ENCODE measurements at places on chromosomes 12 and 14.
A peak's percentile ranks its signal among the peaks of the same experiment; 100 is the strongest.

DNA sequence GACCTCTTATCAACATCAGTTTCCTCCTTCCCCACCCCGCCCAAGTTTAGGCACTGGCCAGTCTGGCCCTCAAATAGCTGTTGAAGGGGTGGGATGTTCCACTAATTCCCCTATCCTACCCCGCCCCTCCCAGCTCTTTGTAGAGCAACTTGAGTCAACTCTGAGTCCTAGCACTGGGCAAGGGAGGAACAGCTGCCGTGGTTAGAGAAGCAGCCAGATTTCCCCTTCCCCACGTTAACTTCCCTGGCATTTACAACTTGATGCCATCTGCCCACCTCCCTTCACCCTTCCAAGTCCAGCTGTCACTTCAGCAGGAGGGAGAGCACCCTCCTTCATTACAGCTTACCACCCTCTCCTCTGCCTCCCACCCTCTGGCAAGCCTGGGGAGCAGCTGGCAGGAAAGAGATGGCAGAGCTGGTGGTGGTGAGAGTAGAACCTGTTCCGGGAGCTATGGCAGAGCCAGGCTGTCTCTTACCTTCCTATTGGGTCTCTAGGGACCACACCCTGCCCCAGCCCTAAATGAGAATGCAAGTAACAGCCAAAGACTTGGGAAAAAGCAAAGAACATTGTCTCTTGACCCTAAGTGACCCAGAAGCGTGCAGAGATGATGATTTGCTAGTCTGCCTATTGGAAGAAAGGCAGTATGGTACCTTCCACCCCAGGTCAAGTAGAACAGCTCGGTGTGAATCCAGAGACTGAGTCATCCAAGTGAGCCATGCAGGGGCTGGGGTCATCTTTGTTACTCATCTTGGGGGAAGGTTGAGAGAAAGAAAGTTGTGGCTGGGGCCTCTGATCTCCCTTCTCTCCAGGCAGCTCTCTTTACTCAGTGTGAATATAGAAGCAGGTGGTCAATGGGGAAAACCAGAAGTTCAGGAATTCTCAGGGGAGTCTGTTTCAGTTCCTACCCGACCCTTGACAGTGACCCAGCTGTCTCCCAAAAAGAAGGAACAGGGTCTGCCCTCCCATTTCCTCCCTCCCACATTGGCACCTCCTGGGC, 1.5 kb downstream of the BLOC1S1 start:
- no peak for DNase-seq

- DNase-seq, result no peak
These were observed 70.7 kb downstream of the SLC8A3 start for GRCh38 chr14:70118064-70118463.

DNA sequence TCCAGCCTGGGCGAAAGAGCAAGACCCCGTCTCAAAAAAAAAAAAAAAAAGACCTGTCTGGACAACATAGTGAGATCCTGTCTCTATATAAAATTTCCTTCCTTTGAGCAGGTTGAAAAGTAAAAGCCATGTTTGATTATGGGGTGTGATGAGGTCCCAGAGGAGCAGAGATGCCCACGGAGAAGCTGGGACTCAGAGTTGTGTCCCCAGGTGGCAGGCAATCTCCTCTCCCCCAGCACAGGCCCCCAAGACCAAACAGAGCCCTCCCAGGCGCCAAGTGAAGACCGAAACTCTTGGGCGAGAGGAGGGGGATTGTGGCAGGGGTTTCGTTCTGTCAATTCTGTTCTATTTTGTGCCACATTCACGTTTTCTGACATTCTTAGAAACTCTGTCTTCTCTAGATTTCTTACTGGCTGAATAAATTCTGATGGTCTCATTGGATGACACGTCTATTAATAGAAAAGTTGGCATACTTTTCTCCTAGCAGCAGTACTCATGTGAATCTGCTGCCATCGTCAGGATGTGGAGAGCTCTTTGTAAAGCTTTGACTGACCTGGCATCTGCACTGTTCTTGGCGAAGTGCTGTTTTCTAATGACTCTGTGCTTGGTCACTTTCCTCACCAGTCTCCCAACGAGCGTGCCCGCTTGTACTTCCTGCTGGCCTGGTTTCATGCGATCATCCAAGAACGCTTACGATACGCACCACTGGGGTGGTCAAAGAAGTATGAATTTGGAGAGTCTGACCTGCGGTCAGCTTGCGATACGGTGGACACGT, 43.4 kb downstream of the HSP90AA1 start:
- DNase-seq, result no peak

DNA sequence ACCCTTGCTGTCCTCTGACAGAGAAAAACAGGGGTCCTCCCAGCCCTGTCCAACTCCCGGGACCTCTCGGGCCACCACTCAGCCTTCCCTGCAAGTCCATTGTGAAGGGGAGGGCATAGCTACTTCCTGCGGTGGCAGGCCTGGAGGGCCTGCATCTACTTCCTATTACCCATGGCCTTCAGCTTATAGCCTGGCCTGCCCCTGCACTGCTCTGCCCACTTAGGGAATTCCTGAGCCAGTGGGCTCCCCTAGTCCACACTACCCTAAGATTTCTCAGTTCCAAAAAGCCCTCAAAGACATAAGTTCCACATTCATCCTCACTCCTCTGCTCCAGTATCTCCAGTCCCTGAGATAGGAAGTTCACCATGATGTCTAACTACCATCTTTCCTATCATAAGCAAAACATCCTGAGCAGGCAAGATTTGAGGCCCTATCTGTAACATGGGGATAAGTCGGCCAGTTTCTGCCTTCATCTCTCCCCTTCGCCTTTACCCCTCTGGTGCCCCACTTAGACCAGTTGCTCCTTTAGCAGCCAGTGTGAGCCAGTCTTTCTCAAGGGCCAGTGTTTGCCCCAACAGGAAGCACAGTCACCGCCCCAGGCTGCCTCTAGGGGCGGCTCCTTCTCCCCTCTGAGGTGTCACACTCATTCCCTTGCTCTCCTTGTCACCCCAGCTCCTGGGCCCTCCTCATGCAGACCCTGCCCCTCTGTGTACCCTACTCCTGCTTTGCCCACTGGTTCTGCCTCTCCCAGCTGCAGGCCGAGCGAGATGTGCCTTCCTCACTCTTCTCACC, 10.9 kb downstream of the HDAC7 start:
- DNase-seq, result no peak

- DNase-seq, result no peak
These were observed 291.7 kb upstream of the DDHD1 start for GRCh38 chr14:53444677-53445312.

- no peak for DNase-seq
These were observed 5.5 kb downstream of the PSMA6 start for GRCh38 chr14:35297706-35298105.

- DNase-seq, result no peak
These were observed 48.5 kb downstream of the FAM222A start for GRCh38 chr12:109762071-109762672.

DNA sequence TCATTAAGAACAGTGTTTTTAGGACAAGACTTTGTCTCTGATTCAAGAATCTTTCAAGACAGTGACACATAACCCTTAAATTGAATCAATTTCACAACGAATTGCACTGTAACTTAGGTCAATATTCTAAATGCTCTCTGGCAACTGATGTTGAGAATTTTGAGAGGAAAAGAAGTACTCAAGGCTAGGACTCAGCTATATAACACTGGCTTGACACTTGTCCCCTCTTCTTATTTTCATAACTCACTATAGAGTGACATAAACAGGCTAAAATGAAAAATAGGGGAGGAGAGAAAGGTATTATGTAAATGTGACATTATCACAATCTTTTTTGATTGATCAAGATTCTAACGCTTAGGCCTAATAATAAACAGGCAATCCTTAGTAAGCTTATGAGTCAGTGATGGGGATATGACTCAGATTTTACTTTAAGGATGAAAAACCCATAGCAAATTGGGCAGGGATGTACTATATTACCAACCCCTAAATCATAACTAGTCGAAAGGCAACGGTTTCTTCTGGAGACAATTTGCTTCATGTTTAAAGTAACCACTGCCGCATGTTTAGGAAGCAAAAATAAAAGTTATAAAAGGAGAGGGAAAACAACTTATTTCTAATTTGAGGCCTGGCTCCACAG, 10.9 kb downstream of the BTG1 start:
- DNase-seq, result no peak

DNA sequence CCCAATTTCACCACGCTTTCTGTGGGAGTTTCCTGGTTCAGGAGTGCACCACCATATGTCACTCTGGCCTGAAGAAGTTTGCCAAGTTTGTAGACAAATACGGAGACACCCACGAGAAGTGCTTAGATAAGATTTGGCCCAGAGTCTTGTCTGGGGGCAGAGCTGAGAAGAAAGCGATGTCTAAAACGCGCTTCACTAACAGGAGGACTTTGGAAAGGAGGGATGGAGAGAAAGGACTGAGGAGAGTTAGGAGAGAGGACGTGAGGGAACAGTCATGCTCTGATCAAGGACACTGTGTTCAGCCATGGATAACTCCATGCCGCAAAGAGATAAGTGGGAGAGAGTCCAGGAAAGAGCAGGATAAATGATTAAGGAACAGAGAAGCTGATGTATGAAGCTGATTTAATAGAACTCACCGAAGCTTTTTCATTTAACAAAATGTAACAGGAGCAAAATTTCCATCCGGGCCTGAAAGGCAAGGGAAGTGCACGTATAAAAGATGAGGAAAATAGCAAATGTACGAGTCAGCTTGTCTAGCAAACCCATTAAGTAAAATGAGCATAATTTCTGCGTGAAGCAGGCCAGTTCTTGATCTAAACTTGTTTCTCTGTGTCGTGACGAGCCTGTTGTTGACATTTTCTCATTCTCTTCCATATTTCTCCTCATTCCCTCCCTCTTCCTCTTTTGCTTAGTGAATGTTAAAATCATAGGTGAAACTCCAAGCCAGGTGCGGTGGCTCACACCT, 23.4 kb upstream of the MAP3K9 start:
- no peak for DNase-seq

DNA sequence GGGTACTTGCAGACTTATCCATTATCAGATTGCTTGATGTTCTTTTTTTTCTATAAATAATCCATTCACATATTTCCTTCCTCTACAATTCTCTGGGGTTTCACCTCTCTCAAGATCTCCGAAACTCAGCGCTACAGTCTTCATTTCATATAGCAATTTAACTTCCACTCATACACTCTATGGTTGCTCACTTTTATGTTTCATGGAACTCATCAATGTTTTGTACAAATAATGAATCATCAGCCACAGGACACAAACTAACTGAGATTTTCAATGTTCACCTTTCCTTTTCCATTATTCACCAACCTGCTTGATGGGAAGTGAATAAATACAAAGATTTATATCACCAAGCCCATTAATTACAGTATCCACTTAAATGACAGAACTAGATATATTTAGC, 534.7 kb downstream of the LRFN5 start:
- DNase-seq, result no peak

GRCh38 chr14:51578853-51579252, 72.9 kb upstream of the FRMD6 start:
- no peak for DNase-seq

GRCh38 chr14:39015964-39016577, 87.0 kb downstream of the SEC23A start:
- no peak for DNase-seq

DNA sequence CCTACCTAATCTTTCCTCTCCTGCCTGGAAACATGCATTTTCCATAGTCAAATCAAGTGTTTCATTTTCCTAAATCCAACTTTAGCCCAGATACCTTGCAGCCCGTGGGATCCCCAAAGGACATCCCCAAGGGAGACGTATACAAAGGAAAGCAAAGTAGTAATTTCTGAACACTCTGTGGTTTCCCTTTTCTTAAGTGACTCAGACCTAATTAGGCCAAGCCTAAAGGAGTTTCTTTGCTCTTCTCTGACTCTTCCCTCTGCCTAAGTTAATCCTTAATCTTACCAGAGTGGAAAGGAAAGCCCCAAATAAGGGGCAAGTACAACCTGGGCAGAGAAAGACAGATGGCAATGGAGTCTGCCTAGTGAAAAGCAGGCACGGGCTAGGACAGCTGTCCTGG, 250.3 kb downstream of the SPTSSA start:
- DNase-seq, result no peak

DNA sequence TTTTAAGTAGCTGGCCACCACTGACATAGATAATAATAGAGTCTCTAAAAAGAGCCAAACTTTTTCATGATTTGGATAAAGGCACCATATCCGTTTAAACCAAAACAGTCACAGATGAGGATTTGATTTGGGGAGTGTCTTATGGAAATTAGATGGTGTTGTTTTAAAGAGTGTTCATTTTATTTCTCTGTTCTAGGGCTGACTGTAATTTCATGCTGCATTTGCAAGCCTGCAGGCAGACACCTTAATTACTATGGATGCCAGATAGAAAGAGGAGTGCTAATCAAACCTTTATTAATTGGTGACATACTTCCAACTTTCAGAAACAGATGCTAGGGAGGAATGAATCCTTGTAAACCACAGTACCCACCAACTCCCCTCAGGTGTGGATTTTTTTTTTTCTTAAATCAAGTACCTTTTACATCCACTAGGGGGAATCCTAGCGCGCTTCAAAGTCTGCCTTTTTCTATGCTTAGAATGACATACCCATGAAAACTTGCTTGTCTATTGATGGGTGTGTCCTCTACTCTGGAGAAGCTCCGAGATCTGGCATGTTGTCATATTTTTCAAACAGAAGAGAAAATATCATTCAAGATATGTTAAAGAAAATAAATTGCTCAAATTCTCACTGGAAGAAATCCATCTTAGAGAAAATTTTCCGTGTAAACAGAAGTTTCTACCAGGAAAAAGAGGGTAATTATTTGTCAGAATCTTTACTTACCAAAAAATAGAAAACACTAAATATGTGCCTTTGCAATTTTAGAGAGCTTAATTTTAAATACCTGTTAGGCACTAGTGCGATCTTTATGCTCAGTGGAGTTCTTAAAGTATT, 14.2 kb upstream of the PLXNC1 start:
- peak; percentile 7 for DNase-seq

- DNase-seq, result no peak
These were observed 60.3 kb downstream of the PDZRN4 start for GRCh38 chr12:41248391-41248790.

DNA sequence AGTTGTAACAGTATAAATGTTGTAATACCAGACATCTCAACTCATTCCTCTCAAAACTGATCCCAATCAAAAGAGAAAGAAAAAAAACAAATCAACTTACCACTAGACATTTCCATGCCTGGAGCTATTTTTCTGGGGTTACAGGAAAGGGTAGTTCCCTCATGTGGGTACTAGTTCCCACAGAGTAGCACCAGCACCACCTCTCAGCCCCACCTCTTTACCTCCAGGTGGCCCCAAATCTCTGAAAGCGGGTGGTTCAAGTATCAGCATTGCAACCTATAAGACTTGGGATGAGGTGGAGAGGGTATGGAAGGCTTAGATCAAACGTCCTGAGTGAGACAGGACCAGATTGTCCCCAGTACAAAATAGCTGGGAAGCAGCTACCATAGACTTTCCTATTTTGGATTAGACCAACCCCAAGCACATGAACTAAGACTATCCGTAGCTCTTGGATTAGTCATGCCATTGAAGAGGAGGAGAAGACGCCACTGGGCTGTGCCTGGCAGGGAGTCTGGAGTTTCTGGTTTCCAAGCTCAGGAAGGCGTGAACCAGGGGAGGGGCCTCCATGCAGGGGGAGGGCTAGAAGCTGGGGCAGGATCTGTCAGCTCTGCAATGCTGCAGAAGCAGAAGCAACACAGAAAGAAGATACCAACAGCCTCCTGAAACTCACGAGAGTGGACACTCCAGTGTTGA, at the start of gene SLC39A2:
Gene SLC39A2, plus strand, starts transcription at position 620 of the 693 bp plus-strand sequence. CDS start 154 bp downstream, outside the sequence.
- no peak for DNase-seq

All from NCI-H1092 (cell line).